Activated CD4-positive, alpha-beta T cell treated with anti-CD3 and anti-CD28 coated beads, Interleukin-2, amount 10 ng/mL, durations not matched to agents 7 days and 5 days (primary cell): ENCODE measurements at places on chromosomes 1 and 21.

- DNase-seq = no peak
Observed at GRCh38 chr1:167501515-167502191, 16.7 kb downstream of the CD247 start.

- DNase-seq = no peak
Observed at GRCh38 chr21:45853703-45854342, 127.7 kb upstream of the COL6A1 start.

DNA sequence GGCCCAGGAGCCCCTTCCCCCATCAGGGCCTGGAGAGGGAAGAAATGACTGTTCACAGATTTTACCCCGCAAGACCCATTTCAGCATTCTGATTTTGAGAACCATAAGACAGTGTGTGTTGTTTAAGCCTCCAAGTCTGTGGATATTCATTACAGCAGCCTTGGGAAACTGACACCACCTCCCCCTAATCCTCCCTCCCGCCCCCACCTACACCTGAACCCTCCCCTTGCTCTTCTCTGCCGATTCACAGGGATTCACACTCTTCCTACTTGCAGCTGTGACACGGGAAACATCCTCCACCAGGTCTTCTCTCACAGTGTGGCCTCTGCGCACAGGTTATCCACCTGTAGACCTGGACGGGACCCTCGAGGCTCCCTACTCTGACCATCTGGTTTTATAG lies 50.1 kb downstream of the RIPK4 start:
- DNase-seq = no peak

GRCh38 chr1:184061396-184062003 lies 10.0 kb downstream of the TSEN15 start:
- DNase-seq = no peak

DNA sequence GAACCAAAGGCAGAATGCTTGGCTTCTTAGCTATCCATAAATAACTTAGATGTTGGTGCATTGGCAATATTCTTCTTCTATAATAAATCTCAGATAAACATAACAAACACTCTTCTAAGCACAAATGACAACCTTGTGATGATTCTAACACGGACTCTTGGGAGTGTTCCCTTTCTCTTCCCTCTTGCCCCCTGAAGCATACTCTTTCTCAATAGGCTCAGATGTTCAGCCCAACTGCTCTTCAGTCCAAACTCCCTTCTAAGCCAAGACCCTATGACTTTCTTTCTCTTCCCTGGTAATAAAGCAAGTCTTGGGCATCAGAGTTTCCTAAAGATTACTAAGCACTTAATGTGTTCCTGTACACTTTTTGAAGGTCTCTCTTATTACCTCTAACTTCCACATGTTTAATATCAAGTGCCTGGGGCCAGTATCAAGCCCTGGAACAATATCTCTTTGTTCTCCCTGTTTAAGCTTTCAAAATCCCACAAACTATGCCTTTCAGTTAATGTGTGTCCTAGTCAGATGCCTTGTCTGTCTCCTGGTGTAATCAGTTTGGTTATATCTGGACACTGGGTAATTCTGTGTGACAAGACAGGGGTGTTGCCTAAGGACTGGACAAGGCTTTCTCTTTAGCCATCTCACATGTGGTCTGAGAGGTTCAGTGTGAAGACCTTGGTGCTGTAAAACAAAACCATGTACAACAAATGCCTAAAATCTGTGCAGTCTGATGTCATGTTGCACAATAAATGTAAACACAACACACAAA lies 92.9 kb upstream of the IVNS1ABP start:
- DNase-seq = no peak

DNA sequence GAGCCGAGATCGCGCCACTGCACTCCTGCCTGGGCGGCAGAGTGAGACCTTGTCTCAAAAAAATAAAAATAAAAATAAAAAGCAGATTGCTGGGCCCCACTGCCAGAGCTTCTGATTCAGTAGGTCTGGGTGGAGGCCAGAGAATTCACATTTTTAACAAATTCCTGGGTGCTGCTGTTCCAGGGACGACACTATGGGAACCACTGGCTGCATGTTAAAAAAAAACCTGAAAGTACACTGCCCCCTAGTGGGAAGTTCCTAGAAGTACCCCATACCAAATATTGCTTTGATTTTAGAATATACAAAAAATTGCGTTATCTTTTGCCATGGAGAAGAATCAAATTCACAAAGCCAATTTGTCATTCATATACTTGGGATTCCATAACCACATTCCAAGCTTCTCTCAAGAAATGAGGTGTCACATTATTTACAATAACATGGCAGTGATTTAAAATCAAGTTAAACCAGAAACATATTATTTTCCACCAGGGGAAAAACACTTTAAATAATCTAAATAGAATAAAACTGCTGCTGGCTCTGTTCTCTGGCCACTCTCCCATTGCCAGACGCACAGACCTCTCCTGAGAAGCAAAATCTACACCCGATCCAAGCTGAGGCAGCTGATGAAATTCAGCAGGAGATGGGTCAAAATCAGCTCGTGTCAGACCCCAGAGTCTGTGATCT lies 27.4 kb downstream of the SYF2 start:
- DNase-seq = peak; percentile 45

DNA sequence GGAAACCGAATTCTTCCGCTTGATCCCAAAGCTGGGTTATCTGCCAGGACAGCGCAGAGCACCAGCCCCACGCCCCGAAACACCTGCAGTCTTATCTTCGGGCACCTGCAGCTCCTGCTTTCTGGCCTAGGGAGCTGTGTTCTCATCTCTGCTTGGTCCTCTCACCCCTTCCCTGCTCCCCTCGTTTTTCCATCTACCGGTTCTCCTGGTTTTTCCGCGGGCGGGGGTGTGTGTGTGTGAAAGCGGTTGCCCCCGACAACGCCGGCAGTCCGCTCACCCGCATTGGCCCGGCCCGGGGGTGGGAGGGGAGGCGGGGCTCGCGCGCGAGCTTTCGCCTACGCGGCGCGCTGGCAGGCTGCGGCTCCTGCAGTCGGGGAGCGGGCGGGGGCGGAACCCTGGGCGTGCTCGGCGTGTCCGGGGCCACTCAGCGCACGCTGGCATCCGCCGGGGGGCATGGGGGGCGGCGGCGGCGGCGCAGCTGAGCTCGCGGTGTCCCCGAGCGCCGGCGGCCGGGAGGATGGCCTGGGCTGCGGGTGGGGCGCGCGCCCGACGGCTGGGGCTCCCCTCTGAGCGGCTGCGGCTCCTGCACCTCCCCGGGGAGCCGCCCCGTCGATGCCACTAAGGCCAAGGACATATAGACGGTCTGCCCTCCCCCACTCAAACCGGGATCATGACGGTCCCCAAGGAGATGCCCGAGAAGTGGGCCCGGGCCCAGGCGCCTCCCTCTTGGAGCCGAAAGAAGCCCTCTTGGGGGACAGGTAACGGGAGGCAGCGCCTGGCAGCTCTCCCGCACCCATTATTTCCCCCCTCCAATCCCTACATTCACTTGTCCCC lies 3.2 kb downstream of the ATP8B2 start:
- DNase-seq = peak; percentile 88

DNA sequence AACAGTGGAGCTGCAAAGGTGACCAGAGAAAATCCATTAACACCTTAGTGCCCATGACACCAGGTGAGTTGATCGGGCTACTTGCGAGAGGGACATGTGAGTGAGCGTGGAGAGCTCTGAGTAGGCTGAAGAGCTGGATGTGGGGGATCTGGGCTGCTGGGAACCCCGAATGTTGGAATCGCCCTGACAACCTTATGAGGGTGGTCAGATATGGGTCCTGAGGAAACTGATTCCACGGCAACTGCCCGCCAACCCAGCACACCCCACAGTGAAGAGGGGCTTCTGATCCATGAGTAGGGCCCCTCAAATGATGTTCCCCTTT lies 705 bp upstream of the QSOX1 start:
- no peak for DNase-seq

- DNase-seq = no peak
Observed at GRCh38 chr1:93783876-93784275, 95.1 kb downstream of the DNTTIP2 start.
